CD8-positive, alpha-beta memory T cell (primary cell): ENCODE measurements at places on chromosomes 5 and 9. TPM values are rescaled to one million over a fixed set of nuclear protein-coding genes. Genes with fewer than 3 reads are reported as not detected.

MINAR2 gene
- not detected for total RNA-seq

PCDH12 gene
- 0.88 TPM for total RNA-seq

FCN2 gene
- total RNA-seq, result not detected

WDR38 gene
- total RNA-seq, result not detected

SLCO6A1 gene
- total RNA-seq, result not detected

POMT1 gene
- total RNA-seq, result 31.6 TPM

PDZD2 gene
- total RNA-seq, result 0.15 TPM

TSSK1B gene
- not detected for total RNA-seq

CDH6 gene
- total RNA-seq, result not detected

SLC27A6 gene
- not detected for total RNA-seq

ENG gene
- total RNA-seq, result 18.9 TPM

PCDHAC2 gene
- total RNA-seq, result not detected

COMMD10 gene
- 17.4 TPM for total RNA-seq

MEIKIN gene
- total RNA-seq, result not detected

TGFBI gene
- total RNA-seq, result 8.8 TPM

TMC1 gene
- not detected for total RNA-seq

DRD1 gene
- total RNA-seq, result not detected

HTR4 gene
- total RNA-seq, result not detected

CDH10 gene
- not detected for total RNA-seq

PRELID2 gene
- total RNA-seq, result 1.2 TPM

RARS1 gene
- total RNA-seq, result 144 TPM

DCTN4 gene
- 39.6 TPM for total RNA-seq

PRR16 gene
- not detected for total RNA-seq

SCAI gene
- total RNA-seq, result 8.5 TPM

NR5A1 gene
- not detected for total RNA-seq

SV2C gene
- total RNA-seq, result not detected

NTNG2 gene
- 1.3 TPM for total RNA-seq
